Stimulated activated CD4-positive, alpha-beta T cell treated with anti-CD3 and anti-CD28 coated beads, TNF-alpha, amount 100 ng/mL, for 48 hours (primary cell): ENCODE measurements at places on chromosomes 16 and 17.

DNA sequence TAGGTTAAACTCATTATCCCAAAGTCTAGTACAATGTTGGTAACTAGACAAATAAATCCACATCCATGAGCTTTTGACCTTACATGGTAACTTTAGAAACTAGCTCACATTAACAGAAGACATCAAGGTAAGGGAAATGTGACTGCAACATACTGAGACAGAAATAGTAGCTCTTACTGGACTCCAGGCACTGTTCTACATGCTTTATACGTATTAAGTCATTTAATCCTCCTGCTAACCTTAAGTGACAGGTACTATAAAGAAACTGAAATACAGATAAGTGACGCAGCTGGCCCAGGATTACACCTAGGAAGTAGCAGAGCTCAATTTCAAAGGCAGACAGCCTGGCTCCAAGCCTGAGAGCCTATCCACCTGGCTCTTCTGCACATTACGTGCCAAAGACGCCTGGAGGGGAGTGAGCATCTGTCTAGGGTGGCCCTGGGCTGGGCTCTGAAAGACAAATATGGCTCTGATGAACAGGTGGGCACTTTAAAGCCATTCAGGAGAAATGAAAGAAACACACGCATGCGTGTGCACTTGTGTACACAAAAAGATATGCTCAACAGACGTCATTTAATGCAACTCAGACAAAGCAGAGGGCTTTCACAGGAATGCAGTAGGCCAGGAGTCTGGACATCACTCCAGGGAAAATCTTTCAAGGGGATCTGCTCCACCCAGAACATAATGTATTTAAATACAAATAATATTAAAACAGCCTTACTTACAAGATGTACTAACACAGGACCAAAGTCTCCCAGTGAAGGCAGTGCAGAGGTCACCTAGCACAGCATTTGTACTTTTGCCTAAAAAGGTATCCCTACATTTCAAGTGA lies 4.4 kb downstream of the ZC3H7A start:
- DNase-seq: no peak

DNA sequence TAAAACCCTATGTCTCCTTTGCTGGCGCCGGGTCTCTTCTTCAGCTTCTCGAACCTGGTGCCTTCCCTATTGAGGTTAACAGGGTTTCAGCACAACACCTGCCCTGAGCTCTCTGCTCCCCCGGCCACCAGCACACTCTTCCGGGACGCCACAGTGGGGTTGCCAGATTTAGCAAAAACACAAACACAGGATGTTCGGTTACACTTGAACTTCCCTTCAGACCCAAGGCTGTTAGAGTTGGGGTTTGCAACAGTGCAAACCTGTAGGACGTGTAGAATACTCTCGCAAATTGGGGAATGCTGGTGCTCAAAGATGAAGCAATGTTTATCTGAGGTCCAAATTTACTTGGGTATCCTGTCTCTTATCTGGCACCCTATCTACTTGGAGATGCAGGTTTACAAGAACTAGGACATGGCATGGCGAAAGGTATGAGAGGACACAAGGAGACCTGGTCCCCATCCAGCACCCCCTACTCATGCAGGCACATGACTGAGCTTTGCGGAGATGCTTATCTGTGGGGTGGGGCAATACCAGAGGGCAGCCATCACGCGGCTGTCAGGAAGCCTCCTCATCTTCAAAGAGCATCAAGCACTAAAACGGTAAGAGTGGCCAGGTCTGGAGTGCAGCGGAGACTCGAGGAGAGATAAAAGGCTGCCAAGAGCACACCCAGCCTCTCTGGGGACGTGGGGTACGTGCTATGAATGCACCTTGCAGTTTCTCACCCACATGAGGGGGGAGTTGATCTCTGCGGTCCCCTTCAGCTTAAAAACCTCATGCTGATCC lies 52.8 kb downstream of the SDK2 start:
- no peak for DNase-seq

DNA sequence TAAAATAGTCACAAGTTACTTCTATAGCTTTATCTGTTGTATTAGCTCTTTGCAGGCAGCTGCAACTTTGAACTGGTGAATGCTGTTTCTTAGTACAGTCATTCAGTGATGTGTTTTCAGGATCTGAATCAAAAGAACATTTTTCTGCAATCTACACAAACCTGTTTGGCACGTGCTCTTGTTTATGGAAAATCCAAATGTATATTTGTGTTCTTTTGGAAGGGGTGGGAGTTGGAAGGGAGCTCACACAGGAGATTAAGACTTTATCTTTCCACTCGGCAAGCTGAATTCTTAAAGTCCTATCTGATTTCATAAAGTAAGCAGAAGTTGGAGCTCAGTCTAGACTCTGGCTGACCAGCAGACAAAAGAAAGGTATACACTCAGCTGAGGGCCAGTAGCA lies 300.2 kb downstream of the MAP2K6 start:
- DNase-seq: no peak

DNA sequence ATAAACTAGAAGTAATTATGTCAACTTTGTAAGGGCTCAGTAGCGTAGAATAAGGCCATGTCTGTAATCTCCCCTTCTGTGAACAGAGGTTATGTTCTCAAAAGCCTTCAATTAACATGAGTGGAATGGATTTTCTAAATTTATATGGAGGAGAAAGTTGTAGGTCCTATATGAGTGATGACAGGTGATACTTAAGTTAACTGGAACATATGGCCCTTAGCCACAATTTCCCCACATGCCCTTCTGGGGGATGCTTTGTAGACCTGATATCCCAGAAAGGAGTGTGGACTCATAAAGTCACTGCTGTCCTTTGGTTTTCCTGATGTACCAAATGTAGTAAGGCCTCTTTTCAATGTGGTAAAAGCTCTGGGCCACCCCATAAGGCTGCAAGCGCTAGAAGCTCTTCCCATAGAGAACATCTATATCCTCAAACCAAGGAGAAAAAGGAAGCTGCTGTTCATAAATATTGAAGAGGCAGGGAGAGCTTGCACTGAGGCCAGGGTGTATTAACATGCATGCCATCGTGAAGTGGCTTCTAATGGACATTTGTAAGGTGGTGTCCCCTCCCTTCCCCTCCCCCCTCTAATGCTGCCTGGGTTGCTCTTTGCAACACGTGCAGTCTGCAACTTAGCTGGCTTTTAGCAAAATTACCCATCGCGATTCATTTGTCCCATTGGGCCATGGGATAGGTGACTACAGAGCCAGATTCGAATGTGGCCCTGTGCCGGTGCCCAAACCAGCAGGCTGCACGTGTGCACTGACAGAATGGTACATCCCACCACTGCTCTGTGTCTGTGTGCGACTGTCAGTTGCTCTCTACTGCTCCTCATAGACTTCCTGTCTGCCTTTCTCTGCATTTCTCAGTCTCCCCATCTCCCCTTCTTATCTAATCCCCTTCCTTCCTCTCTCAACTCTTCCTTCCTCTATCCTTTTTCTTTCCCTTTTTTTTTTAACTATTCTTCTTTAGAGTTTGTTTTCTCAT lies 269.0 kb downstream of the WWOX start:
- DNase-seq: no peak
